Glutamatergic neuron (in vitro differentiated cells): ENCODE measurements at places on chromosomes 7 and 10.

- no peak for DNase-seq
Measured at GRCh38 chr10:33669904-33670303, 335.4 kb upstream of the NRP1 start.

DNA sequence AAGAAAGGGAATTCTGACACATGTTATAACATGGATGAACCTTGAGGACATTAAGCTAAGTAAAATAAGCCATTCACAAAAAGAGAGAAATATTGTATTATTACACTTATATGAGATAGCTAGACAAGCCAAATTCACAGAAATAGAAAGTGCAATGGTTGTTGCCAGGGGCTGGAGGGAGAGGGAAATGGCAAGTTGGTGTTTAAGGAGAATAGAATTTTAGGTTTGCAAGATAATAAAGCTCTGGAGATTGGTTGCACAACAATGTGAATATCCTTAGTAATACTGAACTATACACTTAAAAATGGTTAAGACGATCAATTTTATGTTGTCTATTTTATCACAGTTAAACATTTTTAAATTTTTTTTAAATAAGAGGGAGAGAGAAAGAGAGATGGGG is 25.0 kb upstream of the ADD3 start:
- DNase-seq: no peak

GRCh38 chr7:145212050-145212449 is 376.2 kb upstream of the TPK1 start:
- no peak for DNase-seq

- DNase-seq: no peak
Measured at GRCh38 chr7:130931423-130931822, 197.4 kb upstream of the KLF14 start.

- no peak for DNase-seq
Measured at GRCh38 chr7:90552521-90552920, 43.6 kb upstream of the CDK14 start.

DNA sequence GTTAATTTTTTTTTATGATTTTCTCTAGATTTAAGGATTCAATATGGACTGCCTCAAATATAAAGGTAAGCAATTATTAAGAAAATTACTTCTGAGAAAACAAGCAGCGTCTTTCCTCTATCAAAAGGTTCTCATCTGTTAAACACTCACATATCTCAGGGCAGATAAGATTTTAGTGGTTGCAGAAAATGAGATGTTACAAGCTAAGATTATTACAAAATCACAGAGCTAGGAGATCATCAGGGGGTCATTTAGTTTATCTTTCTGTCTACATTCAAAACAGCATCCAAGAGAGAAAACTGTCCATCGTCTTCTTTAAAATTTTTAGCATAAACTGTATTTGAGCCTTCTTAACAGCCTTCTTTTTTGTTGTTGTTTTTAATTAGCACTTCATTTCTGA is 29.1 kb upstream of the RHOBTB1 start:
- DNase-seq: no peak

DNA sequence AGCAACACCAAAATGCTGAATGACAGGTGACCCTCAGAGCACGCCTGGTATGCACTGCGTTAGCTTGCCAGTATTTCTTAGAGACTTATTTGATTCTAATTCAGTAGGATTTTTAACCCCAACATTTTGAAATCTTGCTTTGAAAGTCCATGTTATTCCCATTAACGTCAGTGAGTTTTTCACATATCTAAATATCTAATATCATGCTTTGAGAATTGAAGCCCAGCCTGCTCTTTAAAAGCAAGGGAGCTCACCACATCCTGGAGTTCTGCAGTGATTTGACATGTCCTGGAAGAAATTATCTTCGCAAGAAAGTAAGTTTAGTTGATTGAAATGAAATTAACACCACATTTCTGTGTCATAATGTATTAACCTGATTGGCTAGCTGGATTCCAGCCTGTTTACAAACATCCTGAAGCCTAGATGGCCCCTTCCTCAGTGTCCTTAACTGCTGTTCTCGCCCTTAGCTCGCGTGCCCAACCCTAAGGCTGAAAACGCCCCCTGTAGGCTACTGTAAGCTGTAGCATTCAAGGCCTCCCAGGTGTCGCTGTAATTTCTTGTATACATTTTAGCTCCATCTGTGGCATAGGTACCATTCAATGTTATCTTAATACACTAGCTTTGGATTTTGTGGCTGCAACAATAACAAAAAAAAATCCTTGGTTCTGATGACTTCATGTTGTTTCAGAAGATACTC is 191.5 kb downstream of the MGMT start:
- no peak for DNase-seq

DNA sequence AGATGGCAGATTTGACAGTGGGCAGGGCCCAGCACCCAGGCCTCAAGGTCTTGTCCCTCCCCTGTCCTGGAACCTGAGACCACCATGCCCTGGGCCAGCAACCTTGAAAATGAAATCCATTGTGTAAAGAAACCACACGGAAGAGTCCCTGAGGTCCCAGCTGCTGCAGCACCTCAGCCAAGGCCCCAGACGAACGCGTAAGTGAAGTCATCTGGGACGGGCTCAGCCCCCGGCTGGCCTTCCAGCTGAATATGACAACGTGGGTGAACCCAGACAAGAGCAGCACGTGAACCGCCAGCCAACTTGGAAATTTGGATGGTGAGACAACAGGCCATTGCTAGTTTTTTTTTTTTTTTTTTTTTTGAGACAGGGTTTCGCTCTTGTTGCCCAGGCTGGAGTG is 70.3 kb downstream of the CYTH3 start:
- DNase-seq: no peak

DNA sequence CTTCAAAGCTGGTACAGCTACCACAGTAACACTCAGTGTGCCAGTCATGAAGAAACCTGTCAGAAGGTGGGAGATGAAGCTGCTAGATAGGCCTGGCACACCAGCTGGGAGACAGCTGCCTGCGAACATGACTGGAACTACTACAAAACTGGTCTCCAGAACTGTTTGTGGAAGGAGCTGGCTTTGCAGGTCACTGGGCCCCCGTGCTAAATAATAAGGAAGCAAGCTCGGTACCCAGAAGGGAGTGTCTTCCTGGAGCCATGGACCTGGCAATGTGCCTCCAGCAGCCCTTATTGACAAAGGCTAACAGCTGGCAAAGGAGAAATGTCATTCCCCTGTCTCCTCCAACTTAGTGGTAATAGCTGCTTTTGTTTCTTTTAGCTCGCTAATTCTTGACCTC is 1217.6 kb upstream of the LRRN3 start:
- no peak for DNase-seq

- no peak for DNase-seq
Measured at GRCh38 chr10:132319853-132320653, 11.9 kb upstream of the LRRC27 start.

- peak; percentile 37 for DNase-seq
Measured at GRCh38 chr7:118590107-118590506, 365.6 kb downstream of the ANKRD7 start.

DNA sequence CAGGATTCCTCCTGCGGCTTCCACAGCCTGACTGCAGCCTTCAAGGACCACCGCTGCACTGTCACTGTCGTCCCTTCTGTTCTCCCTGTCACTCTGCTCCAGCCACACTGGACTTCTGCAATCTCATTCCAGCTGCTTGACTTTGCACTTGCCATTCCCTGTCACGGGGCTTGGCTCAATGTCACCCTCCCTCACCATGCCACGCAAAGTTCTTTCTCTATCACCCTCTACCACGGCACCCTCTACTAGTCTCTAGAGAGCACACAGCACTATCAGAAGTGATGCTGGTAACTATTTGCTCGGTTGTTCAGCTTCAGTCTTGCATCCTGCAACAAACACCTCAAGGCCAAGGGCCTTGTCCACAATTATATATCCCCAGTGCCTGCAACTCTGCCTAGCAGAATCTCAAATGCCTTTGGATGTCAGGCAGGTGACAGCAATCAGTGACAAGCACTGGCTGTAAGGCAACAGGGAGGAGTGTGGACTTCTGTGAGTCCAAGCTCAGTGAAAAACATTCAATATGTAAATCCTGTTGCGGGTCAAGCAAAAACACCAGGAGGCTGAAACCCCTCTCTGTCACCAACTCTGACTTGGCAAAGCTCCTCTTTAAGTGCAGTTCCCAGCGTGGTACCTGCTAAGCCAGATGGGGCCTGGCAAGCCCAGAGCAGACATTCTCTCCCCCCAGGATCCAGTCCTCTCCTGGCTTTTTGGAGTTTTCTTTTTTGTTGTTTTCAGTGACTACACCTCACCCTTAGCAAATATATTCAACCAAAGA is 259.9 kb downstream of the FGFR2 start:
- DNase-seq: no peak

DNA sequence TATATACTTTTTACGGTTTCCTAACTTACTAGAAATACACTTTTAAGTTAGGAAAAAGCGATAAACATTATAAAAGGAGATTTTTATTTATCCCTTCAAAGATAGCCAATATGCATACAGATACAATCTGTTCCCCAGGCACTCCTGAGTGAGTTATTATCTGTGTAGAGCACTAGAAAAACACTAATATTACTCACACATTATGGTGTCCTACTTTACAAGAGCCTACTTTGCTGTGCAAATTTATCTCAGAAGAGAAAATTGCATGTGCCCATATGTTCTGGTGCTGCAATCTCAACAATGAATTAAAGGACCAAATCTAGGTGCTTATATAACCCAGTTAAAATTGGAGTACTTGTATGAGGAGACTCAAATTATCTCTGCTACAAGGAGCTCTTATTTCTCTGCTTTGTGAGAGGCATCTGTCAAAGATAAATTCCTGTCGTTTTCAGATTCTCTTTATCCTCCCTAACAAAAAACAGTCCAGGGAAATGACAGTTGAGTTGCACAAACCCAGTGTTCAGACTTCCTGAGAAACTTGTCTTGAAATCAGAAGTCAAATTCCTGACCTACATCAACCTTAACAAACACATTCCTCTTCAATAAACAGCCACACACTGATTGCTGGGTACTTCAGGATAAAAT is 28.9 kb downstream of the CPA1 start:
- no peak for DNase-seq

DNA sequence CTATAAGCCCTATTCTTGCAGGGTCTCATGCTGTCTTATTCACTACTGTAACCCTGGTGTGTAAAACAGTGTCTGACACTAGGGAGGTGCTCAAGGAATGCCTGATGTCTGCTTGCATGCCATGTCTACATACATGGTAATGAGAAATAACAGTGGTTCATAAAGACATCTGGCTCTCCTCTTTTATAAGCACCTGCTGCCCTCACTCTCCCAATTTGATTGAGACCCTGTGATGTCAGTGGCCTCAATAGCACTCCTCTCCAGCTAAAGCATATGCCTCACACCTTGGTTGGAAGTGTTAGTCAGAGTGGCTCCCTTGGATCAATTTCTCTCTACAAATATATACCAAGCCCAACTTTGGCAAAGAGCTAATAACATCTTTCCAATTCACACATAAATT is 30.6 kb downstream of the ANK3 start:
- DNase-seq: no peak

GRCh38 chr10:71191551-71192076 is 20.8 kb upstream of the UNC5B start:
- no peak for DNase-seq

DNA sequence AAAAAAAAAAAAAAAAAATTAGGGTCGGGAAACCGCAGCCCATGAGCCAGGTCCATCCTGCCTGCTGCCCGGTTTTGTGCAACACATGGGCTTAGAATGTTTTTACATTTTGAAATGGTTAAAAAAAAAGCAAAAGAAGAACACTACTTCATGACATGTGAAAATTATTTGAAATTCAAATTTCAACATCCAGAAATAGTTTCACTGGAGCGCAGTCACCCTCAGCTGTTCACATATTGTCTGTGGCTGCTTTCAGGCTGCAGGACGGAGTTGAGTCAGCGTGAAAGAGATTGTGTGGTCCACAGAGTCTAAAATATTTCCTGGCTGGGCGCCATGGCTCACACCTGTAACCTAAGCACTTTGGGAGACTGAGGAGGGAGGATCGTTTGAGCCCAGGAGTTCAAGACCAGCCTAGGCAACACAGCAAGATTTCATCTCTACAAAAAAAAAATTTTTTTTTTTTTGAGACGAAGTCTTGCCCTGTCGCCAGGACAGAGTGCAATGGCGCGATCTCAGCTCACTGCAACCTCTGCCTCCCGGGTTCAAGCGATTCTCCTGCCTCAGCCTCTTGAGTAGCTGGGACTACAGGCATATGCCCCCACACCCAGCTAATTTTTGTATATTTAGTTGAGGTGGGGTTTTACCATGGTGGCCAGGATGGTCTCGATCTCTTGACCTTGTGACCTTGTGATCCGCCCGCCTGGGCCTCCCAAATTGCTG is 63.9 kb upstream of the ECHDC3 start:
- DNase-seq: no peak

DNA sequence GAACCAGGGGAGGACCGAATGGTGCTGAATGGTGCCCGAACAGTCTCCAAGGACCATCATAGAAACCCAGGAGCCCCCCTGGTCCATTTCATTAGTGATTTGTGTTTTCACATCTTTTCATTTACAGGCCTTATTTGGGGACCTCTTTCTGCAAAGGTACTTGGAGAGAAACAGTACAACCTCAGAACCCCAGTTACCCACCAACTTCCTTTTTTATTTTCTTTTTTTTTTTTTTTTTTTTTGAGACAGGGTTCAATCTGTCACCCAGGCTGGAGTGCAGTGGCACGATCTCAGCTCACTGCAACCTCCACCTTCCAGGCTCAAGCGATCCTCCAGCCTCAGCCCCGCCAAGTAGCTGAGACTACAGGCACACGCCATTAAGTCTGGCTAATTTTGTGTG is 13.0 kb upstream of the ELN start:
- no peak for DNase-seq

- DNase-seq: peak; percentile 39
Measured at GRCh38 chr7:64888901-64889685, 14.0 kb upstream of the ZNF273 start.

DNA sequence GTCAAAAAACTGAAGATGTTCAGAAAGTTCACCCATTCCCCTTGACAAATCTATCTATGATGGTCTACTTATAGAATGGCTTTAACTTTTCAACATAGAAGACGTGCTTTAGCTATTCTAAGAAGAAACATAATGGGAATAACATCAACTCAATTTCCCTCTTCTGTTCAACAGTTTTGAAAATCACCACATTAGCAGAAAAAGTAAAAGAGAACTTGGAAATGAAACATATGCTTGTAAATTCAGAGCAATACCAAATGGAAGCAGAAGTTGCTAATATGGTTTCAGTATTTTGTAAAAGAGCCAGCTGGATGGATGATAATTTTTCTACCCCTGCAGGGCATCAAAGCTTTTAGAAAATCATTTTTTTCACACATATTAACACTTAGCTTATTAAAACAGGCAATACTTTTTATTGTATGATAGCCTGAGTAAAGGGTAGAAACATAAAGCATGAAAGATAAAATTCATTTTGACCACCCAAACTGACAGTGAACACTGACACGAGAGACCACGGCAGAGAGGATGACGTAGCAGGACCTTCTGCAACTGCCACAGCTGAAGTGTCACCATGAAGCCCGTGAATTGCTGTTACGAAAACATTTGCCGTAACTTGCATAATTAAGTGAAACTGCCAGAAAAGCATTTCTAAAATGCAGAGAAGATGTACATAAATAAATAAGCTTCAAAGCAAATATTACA is 39.2 kb upstream of the FEZF1 start:
- DNase-seq: no peak

DNA sequence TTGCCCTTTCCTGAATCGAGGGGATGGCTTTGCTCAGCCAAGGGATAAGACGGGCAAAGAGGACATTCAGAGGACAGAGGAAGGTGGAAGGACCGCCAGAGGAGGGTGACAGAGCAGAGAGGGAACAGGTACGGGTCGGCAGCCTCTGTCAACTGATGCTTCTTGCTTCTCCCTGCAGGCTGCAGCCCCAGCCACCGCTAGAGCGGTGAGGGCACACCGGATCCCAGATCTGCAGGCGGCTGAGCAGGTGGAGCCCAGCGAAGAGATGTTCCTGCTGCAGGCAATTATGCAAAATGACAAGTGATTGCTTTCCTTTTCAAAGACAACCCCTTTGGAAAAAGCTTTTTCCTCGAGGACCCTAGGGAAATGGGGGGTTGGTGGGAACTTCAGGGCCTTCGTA is 181.9 kb upstream of the ANKRD30A start:
- peak; percentile 29 for DNase-seq
